ENCODE measurements at places on chromosomes 2 and 18.

GRCh38 chr18:3265564-3266033, 3.7 kb downstream of the MYL12B start:
- DNase-seq, result no peak

- no peak for DNase-seq
These were observed 1.9 kb downstream of the SEMA4C start for GRCh38 chr2:96867756-96868554.

- no peak for DNase-seq
These were observed 1.5 kb downstream of the EPAS1 start for GRCh38 chr2:46298522-46299353.

DNA sequence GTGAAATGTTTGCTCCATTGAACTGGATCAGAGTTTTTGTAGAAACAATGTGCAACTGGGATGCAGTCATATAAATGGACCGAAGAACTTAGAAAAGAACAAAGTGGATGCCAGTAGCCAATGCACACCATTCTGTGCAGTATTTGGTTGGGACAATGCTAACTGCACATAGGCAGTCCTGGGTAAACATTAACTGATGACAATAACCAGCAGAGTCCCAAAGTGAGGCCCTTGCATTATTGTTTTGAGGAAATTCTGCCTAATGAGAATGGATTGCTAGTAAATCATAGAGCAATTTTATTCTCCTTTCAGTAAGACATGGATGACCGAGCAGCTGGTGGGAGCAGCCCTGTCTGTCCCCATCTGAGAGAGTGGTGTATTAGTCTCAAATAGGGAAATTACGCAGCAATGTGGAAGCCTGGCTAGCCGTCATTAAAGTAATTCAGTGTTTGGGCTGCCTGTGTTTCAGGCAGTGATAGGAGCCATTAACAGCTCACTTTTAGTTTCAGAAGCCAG, 94.9 kb downstream of the KCTD1 start:
- no peak for DNase-seq

DNA sequence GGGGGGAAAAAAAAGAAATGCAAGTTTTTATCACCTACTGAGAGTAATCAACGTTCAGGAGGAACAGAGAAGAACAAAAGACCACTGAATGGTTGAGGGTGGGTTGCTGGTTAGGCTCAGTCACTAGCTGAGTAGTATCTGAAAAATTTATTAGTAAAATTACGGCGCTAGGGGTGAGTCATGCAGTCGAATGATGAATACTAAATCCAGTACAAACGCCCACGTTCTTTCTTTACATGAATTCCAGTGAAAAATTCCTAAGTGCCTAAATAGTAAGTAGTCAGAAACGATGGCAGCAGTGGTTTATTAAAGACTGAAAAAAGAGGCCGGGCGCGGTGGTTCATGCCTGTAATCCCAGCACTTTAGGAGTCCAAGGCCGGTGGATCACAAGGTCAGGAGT, 52.0 kb downstream of the TEKT4 start:
- no peak for DNase-seq
